Stimulated activated CD8-positive, alpha-beta memory T cell treated with anti-CD3 and anti-CD28 coated beads, Interleukin-4, amount 100 ng/mL, for 4 hours (primary cell): ENCODE measurements at places on chromosomes 2 and 18.

DNA sequence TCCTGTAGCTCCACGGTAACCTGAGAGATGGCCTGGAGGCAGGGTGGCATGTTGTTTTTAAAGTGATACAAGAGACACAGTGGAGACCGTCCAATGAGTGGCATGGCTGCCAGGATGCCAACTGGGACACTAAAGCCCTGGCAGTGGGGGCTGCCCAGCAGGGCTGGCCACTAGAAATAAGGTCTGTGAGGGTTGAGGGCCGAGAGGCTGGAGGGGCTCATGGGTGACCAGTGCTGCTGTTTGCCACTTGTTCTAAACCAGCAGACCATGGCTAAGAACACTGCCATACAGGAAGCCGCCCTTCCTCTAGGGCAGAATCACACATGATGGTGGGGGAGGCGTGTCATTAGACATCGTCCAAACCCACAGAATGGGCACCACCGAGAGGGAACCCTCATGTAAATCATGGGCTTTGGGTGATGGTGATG, 71.9 kb downstream of the ALPK2 start:
- DNase-seq: no peak

GRCh38 chr2:158276619-158277471, 175.2 kb downstream of the UPP2 start:
- DNase-seq: no peak

- DNase-seq: no peak
Measured at GRCh38 chr2:42239811-42240210, 70.7 kb downstream of the EML4 start.

DNA sequence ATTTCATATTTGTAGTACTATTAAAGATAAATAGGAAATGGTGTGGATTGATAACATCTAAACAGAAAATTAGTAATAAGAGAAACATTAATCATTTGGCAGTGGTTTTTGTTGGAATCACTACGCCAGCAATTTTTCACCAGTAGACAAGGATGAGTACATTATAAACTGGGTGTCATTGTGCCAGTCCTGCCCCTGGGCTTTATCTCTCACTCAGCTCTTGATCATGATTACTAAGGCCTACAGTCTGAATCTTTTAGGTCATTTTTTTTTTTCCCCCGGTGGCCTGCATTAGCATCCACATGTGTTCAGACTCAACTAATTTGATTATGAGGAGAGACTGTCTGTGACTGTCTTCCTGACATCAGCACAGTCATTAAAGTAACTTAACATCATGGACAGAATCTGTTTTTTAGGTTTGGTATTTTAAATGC, 16.2 kb downstream of the GULP1 start:
- DNase-seq: no peak

- DNase-seq: no peak
Measured at GRCh38 chr18:25057491-25058050, 294.4 kb downstream of the ZNF521 start.
